ENCODE measurements at places on chromosomes 1 and 21. TPM values are rescaled to one million over a fixed set of nuclear protein-coding genes. Genes with fewer than 3 reads are reported as not detected.

Gene MMEL1
- 2.9 TPM for polyA plus RNA-seq

GRCh38 chr1:170853867-170854266 is 81.5 kb upstream of the MROH9 start:
- DNase-seq = no peak

GRCh38 chr1:239635276-239635675 is 248.9 kb downstream of the CHRM3 start:
- no peak for DNase-seq

Gene PIGC
- 49.5 TPM for polyA plus RNA-seq

DNA sequence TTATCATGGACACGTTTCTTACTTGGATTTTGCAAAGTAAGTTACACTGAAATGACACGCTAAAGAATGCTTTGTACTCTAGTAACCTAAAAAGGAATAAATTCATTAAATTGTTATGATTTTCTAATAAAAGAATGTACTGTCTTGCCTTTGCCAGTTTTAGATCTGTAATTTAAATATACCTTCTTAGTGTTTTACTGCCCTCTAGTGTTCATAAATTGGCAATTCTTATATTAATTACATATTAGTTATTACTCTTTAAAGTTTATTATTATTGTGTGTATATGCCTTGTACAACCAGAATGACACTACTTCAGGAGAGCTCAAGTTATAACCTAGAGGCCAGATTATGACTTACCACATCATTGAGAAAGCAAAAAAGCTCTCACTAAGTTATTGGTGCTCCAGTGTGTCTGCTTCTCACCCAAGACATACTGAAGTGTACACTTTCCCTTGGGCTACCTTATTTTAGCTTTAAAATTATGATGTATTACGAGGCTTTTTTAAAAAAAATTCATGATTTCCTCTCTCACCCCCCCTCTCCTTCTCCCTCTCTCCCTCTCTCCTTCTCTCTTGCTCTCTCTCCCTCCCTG is 169.9 kb downstream of the HS2ST1 start:
- no peak for DNase-seq

Gene ASCL5
- polyA plus RNA-seq = 0.12 TPM

DNA sequence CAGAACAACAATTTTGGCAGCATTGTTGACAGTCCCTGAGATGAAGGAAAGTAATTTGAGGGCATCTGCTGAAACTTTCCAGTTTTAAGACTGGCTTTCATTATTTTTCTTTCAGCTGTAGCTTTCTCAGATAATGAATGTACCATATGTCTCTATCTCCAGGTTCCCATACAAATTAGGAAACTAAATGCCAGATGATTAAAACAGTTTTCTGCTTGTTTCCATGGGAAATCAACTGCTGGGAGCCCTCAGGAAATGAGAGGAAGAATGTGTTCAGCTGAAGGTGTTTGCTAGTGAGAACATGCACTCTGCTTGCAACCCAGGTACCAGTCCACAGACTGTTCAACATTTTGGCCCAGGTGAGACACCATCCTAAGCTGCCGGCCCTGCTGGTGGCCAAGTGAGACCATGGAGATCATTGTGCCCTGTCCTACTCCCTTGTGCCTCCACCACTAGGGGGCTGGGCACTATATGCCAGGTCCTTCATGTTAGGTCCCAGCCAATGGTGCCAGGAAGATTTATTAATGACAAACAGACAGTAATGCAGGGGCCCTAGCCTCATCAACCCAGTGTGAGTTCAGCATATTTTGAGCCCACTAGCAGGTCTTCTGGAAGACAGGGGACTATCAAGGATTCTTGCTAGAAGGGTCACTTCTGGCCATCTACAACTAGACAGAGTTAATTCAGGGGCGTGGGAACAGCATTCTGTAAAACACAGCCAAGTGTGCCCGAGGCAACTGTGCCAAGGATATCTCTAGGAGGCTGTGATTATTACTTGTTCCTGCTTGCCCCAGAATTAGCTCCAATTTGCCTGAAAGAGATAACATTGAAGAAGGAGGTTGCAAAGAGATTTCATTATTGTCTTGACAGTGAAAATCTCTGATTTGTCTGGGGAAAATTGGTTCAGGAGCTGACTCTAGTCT is 17.0 kb upstream of the LRRC8C start:
- DNase-seq = no peak

DNA sequence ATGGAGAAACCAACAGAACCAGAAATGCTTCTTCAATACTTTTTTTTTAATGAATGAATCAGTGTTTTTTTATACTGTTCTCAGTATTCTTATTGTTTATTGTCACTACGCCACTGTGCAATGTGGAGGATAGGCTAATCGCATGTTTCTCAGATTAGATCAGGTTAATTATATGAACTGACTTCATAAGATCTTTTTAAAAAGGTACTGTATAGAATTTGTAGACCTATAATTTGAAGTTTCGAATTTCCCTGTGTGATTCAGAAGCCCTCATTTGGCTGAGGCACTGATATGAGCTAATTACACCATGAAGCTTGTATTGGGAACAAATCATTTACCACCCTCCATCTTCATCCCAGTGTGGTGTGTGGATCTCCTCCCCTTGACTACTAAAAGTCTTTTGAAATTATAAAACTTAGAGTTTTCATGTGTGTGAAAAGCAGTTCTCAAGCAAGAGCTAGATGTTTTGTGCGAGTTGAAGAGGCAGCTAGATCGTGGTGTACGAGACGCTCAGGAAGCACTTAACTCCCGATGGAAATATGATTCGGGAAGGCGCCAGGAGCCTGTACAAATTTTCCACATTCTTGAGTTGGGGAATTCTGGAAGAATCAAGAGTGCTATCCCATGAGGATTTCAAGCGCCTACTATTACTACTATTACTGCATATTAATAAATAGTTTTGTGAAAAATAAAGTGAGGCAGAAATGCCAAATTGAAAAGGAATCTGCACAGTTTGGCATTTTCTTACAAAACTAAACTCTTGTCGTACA is 52.1 kb upstream of the KCNE2 start:
- DNase-seq = no peak

DNA sequence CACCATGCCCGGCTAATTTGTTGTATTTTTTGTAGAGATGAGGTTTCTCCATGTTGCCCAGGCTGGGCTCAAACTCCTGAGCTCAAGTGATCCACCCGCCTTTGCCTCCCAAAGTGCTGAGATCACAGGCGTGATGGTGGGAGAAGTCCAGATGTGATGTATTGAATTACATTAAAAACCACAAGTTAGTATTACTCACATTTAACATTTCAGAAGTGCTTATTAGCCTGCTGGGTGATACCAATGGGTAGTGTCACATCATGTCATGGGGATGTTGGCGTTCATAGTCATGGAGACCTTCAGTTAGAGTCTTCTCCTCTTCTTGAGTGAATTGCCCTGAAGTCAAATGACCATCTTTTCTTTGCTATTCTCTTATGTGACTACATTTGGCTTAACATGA is 63.6 kb upstream of the VAMP3 start:
- no peak for DNase-seq

GRCh38 chr1:109664671-109665070 is 3.2 kb upstream of the GSTM2 start:
- no peak for DNase-seq

DNA sequence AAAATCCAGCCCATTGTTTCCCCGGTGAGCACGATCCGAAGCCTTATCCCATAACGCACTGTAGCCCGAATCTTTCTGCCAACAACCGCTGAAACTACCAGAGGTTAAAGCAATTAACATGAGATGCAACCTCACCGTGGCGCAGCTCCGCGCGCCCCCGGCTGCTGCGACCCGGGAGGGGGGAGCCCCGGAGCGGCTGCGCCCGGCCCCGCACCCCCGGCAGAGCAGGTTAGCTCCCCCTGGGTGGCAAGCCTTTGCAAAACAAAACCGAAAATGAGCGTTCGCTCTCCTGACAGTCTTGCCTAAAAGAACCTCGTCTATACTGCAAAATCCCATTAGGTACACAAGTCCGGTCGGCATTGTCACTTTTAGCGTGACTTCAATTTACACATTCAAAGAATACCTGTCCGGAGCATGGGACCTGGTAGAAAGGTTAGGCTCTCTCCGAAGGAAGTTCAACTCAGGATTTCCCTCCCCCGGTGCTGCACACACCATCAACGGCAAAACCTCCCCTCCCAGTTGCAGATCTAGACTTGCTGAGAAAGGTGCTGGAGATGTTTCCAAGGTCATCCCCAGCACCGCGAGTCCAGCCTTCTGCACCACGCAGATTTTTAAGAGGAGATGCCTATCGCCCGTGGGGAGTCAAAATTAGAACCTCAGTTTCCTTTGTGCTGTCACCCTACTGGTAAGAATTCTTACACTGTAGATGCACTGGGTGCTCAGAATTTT is 107.5 kb downstream of the ZNF281 start:
- no peak for DNase-seq

- DNase-seq = no peak
Observed at GRCh38 chr1:3066250-3066711, 2.7 kb upstream of the PRDM16 start.

DNA sequence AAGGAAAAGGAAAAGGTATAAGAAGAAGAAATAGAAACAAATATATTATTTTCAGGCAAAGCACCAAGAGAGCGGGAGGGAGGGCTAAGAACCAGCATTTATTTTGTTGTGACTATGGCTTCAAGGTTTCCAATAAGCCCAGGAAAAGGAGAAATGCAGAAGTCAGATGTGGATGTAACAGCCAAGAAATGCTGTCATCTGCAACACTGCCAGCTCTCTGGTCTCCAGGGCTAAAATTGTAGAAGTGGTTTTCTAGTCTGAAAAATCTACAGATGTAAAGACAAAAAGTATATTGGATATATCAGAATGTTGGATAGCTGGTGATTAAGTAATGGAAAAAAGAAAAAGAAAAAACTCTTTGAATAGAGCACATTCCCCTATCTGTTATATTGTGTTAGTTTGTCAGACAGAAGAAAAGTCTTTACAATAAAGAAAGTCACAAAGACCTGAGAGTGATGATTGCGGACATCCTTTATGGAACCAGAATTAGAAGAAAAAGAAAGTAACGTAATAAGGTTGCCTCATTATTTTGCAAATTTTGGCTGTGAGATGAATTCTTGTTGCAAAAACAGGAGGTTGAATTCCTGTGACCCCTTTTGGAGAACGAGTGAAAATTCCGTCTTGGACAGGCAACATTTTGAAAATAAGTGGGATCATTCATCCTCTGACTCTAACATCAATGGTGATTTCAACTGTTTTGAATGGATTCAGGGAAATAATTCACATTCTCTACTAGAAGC is 938.1 kb downstream of the TTLL7 start:
- no peak for DNase-seq

Gene OR2L2
- polyA plus RNA-seq = 0.04 TPM

- DNase-seq = no peak
Observed at GRCh38 chr1:30321246-30321910, 402.0 kb downstream of the MATN1 start.

Measured in renal cortex interstitium (tissue), 15 donors.